ENCODE measurements at places on chromosomes 1 and 21.
A peak's percentile ranks its signal among the peaks of the same experiment; 100 is the strongest.

DNA sequence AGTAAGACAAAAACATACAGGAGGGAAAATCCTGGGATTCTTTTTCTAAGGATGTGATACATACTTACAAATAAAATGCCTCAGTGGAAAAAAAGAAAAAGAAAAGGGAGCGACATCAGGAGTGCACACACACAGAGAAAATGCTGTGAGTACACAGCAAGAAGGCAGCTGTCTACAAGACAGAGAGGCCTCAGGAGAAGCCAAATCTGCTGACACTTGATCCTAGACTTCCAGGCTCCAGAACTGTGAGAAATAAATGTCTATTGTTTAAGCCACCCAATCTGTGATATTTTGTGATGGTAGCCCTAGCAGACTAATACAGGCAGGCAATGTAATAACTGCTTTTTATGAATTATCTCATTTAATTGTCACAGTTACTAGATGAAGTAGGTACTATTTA is 17.0 kb upstream of the TRIM45 start:
- DNase-seq = no peak

DNA sequence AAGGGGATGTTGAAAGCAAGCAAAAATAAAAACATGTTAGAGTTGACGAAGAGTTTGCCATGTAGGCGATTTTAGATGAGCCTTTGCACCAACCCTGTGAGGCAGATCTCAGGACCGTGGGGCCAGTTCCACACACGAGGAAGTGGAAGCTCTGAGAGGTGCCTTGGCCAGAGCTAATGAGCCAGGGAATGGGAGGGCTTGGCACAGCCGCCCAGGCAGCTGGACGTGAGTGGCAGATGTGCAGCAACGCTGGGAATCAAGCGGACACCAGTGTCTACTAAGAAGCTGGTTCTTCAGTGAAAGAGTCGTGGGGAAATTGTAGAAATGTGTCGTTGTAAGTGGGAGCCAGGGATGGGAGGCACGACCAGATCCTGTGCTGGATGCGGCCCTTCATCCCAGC is 58.9 kb upstream of the COL6A1 start:
- no peak for DNase-seq

DNA sequence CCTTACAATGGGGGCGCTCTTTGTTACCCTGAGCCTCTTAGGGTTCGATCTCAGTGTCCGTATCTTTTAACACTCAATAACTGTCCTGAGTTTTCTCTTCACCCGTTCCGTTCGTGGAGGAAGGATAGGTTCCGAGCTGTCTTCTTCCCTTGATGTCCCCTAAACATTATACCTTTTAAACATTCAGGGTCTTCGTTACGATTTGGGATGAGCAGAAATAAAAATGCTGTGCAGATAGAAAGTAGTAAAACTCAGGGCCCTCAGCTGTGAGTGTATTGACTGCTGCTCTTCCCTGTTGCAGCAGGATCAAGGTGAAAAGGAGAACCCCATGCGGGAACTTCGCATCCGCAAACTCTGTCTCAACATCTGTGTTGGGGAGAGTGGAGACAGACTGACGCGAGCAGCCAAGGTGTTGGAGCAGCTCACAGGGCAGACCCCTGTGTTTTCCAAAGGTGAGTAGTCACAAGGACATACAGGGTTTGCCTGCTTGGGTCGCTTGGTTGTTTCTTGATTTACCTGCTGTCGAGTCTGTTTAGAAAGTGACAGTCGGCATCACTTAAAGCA is 784 bp downstream of the RPL11 start:
- DNase-seq = no peak

DNA sequence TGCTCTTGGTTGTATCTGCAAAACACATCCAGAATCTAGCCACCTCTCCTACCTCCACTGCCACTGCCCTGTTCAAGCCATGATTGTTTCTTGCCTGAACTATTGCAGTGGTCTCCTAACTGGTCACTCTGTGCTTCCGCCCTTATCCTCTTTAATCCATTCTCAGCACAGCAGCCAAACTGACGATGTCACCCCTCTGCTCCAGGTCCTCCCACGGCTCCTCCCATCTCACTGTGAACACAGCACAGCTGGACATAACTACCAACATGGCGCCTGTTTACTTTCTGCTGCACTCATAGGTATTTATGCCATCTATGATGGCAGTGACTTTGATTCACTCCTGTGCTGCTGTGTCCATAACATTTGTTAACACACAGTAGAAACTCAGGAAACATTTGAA is 406.7 kb downstream of the DISC1 start:
- DNase-seq = no peak

- no peak for DNase-seq
Observed at GRCh38 chr1:153583976-153584375, 18.3 kb upstream of the S100A2 start.

DNA sequence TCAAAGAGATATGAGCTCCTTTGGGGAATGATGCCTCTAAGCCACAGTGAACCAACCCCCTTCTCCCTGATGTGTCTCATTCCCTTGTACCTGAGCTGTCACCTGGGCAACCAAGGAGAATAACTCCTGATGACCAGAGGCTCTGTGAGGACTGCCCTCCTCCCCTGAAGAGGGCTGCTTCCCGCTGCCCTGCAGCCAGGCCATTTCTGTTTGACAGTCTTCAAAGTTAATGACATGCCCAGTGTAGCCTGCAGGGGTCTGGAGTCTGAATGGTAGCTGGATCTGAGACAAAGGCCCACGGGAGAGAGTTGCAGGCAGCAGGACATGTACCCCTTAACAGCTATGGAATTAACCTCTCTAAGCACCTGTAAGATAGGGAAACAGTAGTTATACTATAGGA is 3.4 kb upstream of the SLFNL1 start:
- no peak for DNase-seq

GRCh38 chr21:44742418-44743153 is 31.2 kb upstream of the TSPEAR start:
- peak; percentile 41 for DNase-seq

DNA sequence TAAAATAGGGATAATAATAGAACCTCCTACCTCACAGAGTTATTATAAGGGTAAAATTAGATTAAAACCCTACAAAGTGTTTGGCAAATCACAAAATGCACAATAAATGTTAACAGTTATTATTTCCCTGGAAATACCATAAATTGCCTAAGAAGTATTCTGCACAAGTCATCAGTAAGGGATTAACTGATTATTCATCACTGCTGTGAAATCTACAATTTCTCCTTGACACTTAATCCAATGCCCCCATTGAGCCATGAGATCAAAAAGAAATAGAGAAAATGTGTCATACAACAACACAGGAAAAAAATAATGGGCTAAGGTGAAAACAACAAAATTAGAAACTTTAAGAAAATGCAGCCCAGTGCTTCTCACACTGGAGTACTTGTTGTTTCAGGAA is 6.7 kb upstream of the SEC16B start:
- DNase-seq = no peak

GRCh38 chr1:40646315-40646714 is 19.2 kb downstream of the RIMS3 start:
- DNase-seq = no peak

DNA sequence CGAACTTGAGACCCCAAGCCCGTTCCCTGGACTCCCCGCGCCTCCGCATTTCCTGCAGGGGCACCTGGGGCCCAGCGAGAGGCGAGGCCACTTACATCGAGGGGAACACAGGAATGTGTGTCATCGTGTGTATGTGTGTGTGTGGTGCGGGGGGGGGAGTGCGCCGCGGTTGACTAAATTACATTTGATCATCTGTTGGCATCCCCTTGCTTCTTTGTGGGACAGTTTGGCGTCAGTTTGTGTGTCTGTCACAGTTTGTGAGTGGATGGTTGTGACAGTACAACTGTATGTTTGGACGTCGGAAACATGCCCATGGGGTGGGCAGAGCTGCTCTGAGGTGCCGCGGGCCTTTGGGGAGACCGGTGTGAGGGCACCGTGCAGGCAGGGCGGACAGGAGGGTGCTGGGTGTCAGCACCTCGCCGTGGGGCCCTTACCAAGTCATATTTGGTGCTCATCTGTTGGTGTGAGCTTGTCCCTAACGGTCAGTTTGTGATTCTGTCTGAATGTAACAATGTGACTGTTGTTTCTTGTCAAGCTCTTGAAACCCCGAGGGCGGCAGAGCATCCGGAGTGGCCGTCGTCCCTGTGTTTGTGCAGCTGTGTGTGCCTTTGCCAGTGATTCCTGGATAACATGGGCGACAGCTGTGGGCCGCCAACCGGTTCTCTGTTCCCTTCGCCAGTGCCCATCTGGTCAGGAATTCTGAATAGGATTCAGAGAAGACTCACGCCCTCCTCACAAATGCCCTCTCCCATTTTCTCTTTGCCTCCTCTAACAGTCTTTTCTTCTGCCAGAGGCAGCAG is 899 bp downstream of the OPRD1 start:
- no peak for DNase-seq

Data from K562 (cell line).